Right kidney (tissue), 9 donors: ENCODE measurements at places on chromosomes 13 and 19.
A peak's percentile ranks its signal among the peaks of the same experiment; 100 is the strongest.

DNA sequence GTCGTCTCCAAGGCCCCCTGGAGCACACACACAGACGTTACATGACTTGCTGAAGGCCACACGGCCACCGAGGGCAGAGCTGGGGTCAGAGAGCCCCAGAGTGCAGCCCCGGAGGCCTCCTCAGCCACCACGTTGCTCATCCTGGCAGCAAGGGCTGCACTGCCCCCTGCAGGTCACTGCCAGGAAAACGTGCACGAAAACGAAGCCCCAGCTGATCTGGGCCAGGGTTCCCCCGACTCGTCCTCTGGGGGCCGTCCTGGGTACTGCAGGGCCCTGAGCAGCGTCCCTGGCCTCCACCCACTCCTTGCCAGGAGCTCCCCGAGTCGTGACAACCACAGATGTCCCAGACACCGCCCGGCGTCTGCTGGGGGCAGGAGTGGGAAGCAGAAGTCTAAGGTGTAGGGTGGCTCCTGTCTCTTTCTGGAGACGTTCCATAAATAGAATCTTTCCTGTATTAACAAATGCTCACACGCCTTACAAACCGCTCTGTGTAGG, 3.4 kb downstream of the TPGS1 start:
- peak; percentile 65 for DNase-seq

- DNase-seq = no peak
These were observed 7.5 kb downstream of the DNAJC3 start for GRCh38 chr13:95684418-95684817.

DNA sequence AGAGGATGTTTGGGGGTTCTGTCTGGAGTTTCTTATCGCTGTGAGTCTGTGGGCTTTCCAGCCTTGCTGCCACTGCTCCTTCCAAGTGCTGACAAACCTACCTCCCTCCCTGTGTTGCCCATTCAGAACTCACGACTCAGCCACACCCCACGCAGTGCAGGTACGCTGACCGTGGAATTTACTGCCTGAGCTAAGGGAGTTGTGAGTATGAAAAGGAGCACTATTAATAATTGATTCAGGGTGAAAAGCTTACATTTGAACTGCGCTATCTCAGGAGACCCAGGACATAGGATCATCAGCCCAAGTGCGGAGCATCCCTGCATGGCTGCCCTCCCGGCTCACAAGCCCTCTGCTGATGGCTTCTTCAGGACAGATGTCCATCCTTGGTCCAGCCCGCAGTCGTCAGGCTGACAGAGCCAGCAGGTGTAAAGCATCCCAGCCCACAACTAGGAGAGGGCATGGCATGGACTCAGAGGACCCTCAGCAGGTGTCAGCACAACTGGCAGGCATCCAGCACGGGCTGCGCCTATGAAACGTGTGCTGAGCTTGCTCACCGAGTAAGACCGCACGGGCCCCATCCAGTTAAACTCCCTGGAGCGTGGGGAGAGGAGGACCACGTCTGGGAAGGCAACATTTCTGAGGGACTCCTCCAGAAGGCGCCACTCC, 244.0 kb downstream of the COL4A1 start:
- no peak for DNase-seq

- DNase-seq = no peak
These were observed 28.7 kb downstream of the TMEM255B start for GRCh38 chr13:113787694-113788093.

GRCh38 chr19:5095568-5095850, 126.6 kb downstream of the KDM4B start:
- DNase-seq = no peak
